Left lung (tissue), 14 donors: ENCODE measurements at places on chromosomes 7 and 10. TPM values are rescaled to one million over a fixed set of nuclear protein-coding genes. Genes with fewer than 3 reads are reported as not detected.

GRCh38 chr7:159027056-159027788, 117.4 kb downstream of the VIPR2 start:
- H3K4me3 ChIP-seq, result no peak overlapping the region
- no peak overlapping the region for H3K27ac ChIP-seq
- H3K27me3 ChIP-seq, result no peaks in the 10 kb centered on the region
- no peaks in the 10 kb centered on the region for H3K36me3 ChIP-seq

DNA sequence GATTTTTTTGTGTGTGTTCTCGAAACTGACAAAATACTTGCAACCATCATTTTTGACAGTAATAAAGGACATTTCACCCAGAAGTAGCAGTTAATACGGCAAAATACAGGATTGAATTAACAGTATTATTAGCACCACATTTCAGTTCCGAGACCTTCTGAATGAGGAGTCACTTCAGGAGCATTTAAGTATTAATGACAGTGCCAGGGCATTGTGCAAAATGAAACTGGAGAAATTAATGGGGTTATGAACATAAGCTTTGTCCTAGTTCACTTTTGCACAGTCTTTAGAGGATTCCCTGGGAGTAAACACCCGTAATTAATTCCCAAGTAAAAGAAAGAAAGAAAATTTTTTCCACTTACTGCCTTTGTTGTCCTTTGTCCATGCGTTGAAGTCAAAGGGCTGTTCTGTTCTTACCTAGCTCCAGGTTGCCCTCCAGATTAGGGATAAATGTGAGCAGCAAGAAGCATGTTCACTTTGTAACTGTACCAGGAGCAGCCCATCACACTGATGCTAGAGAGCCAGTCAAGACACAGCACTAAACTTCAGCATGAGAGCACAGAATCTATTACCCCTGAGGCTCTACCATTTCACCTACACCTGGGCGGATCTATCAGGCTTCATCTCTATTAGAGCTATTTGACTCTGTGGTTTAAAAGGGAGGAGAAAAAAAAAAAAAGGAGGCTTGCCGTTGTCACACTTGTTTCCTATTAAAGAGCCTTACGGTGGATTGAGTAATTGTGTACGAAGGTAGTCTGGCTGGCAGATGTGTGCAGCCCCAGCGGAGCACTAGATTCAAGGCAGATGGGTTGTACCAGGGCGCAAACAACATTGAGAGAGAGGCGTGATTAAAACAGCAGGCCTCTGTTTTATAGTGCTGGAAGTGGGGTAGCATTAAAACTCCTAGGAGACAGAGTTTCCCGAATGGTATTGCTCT, 297.8 kb upstream of the SEMA3A start:
- DNase-seq, result no peak
- H3K27me3 ChIP-seq, result no peaks in the 10 kb centered on the region
- H3K4me3 ChIP-seq, result no peak overlapping the region
- no peak overlapping the region for H3K27ac ChIP-seq

GRID2IP gene
- total RNA-seq, result 0.35 TPM

DNA sequence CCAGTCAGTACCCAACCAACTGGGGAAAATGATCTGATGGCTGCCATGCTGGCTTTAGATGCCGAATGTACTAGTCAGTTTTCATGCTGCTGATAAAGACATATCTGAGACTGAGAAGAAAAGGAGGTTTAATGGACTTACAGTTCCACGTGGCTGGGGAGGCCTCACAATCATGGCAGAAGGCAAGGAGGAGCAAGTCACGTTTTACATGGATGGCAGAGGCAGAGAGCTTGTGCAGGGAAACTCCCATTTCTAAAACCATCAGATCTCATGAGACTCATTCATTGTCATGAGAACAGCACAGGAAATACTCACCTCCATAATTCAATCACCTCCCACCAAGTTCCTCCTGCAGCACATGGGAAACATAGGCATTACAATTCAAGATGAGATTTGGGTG, 508.9 kb upstream of the NRP1 start:
- DNase-seq, result no peak
- no peak overlapping the region for H3K4me3 ChIP-seq
- no peaks in the 10 kb centered on the region for H3K36me3 ChIP-seq
- H3K4me1 ChIP-seq, result no peaks in the 10 kb centered on the region
- H3K27ac ChIP-seq, result no peak overlapping the region
- H3K27me3 ChIP-seq, result no peaks in the 10 kb centered on the region

GRCh38 chr10:117662751-117663540, 120.4 kb downstream of the EMX2 start:
- H3K27ac ChIP-seq, result no peak overlapping the region
- DNase-seq, result no peak
- H3K36me3 ChIP-seq, result no peaks in the 10 kb centered on the region
- no peaks in the 10 kb centered on the region for H3K4me1 ChIP-seq

DNA sequence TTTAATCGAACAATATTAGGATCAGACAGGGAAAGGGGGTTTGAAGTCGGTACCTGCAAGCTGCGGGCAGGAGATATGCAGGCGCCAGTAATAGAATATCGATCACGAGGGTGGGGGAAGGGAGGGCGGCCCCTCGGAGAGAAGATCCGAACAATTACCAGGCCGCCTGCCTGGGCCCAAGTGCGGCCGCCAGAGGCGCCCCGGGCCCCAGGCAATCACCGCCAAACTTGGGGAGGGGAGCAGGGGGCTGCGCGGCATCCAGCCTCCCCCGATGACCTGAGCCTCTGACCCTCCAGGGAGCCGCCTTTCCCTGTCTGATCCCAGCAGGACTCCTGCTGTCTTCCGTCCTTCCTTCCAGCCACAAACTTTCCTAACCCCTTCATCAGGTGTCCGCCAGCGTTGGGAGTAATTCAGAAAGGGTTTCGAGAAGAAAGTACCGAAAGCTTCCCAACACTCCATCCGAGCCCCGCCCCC, 1.1 kb downstream of the NKX1-2 start:
- no peaks in the 10 kb centered on the region for H3K36me3 ChIP-seq
- H3K27ac ChIP-seq, result no peak overlapping the region
- DNase-seq, result no peak

DNA sequence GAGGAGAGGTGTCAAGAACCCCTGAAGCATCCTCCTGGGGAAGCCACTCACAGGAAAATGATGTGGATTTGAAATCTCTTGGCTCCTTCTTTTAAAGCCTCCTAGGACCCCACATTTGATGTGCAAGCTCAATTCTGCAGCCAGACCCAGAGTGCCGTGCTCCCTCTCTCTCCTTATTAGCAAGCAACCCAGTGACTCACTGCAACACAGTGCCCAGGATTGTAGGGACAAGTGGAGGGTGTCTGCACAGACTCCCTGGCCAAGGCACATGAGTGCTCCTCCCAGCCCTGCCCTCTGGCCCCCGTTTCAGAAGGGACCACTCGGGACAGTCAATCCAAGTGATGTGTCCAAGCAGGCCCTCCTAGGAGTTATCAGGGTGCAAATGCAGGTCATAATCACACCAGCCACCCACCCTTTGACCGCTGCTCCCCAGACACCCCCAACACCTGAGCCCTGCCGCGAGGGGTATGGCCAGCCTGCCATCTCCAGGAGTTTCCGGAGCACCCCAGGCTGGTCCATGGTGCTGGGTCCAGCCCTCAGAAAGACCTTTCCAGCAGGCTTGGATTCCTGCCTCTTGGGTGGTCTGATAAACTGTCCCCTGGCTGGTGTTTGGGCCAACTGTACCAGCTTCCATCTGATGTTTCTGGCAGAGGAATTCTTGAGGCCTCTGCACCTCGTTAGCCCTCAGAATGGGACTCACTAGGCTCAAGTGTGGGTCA, 54.5 kb upstream of the CXCL12 start:
- H3K4me3 ChIP-seq, result no peak overlapping the region
- no peaks in the 10 kb centered on the region for H3K4me1 ChIP-seq
- no peaks in the 10 kb centered on the region for H3K27me3 ChIP-seq
- no peaks in the 10 kb centered on the region for H3K36me3 ChIP-seq
- DNase-seq, result no peak

DNA sequence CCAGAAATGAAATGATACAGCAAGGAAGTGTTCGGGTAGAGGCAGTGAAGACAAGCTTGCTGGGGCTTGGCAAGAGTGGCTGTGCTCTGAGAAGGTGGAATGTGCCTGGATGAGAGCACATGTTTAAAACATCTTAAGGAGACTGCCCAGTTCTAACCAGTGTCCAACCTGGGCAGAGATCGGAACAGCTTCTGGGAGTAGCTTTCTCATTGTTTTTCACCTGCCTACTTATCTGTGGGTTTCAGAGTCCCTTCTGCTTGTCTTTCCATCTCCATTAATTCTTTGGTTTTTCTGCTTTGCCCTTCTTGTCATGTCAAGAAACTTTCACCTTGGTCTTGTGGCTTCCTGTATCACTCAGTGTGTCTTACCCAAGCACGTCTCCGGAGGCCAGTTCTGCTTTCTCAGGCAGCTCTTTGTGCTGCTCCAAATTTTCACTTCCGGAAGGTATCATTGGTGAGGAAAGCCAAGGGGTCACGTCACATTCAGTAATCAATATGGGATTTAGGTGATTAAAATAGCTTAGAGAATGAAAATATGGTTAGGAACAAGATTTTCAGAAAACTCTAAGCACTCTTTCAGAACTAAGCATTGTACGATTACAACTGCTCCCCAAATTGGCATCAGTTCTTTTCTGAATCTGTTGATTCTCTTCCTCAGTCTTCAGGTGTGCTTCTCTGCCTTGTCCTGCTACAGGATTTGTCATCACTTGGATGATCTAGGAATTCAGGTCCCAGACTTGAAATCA, 5.5 kb upstream of the LAMB4 start:
- no peak overlapping the region for H3K27ac ChIP-seq
- DNase-seq, result no peak
- no peaks in the 10 kb centered on the region for H3K27me3 ChIP-seq
- H3K4me3 ChIP-seq, result no peak overlapping the region
- H3K36me3 ChIP-seq, result no peaks in the 10 kb centered on the region

- H3K4me3 ChIP-seq, result no peak overlapping the region
- peak; percentile 13 for DNase-seq
- no peaks in the 10 kb centered on the region for H3K4me1 ChIP-seq
- H3K36me3 ChIP-seq, result no peaks in the 10 kb centered on the region
- H3K27me3 ChIP-seq, result peaks cover 11% of the 10 kb centered on the region
Measured at GRCh38 chr7:158265743-158266080, 321.9 kb downstream of the PTPRN2 start.

CALCR gene
- total RNA-seq, result 0.16 TPM

SPACDR gene
- total RNA-seq, result 1.9 TPM

GRCh38 chr10:86481761-86482160, 39.8 kb downstream of the WAPL start:
- peaks cover 48% of the 10 kb centered on the region for H3K36me3 ChIP-seq
- H3K4me3 ChIP-seq, result no peak overlapping the region
- no peaks in the 10 kb centered on the region for H3K27me3 ChIP-seq
- H3K27ac ChIP-seq, result no peak overlapping the region
- H3K4me1 ChIP-seq, result no peaks in the 10 kb centered on the region

DNA sequence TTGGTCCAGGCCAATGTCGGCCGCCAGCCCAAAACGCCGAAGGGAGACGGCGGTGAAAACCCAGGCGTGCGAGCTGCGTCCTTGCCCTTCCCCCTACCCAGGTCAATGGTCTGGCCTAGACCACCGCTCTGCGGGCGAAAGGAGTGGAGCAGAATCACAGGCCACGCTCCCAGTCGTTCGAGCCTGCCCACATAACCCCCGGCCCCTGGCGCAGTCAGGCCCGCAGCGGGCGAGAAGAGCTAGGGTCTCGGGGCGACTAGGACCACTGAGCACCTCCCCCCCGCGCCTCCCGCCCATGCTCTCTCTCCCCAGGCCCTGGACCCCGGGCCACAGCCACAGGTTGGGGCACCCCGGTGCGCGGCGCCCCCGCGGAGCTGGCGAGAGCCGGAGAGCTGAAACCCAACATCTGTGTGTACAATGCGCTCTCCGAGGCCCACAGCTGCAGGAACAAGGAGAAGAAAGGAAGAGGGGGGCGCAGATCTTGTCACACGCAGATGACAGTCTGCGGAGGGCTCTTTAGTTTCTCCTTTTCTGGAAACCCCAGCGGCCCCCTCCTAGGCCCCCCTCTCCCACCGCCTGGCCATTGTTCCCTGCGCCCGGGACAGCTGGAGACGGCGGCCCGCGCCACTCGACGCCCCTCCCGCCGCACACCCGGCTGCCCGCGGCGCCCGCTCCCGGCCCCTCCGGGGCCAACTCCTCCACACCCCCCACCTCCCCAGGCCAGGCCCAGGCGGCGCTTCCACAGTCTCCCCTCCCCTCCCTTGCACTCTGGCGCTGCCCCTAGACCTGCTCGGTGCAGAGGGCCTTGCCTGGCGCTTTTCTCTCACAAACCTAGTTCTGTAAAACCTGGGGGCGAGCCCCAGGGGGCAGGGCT, 355.0 kb downstream of the DNAJB6 start:
- peak overlapping the region; percentile 7 for H3K4me3 ChIP-seq
- H3K27me3 ChIP-seq, result peaks cover 76% of the 10 kb centered on the region
- no peak overlapping the region for H3K27ac ChIP-seq

- peak overlapping the region; percentile 73 for H3K27ac ChIP-seq
- H3K36me3 ChIP-seq, result no peaks in the 10 kb centered on the region
- H3K4me1 ChIP-seq, result peaks cover 3% of the 10 kb centered on the region
- H3K27me3 ChIP-seq, result peaks cover 29% of the 10 kb centered on the region
Measured at GRCh38 chr7:95395755-95396135, 430 bp downstream of the PON3 start.

RNF148 gene
- total RNA-seq, result 1.4 TPM

DNA sequence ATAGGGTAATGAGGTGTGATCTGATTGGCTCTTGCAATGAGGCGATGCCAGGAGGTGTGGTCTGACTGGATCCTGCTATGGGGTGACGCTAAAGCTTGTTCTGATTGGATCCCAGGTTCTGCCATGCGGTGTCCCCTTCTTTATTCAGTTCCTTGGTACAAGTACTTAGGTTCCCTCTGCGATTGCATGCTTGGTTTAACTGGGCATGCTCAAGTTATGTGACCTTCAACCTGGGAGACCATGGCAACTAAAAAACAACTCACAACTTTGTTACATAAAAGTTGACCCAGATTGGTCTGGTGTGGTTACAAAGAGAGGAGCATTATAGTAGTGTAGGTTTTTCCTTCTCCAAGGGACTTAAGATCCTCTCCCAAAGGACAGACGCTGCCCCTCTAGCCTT, 49.5 kb upstream of the DNAJC1 start:
- no peaks in the 10 kb centered on the region for H3K27me3 ChIP-seq
- DNase-seq, result no peak
- H3K4me1 ChIP-seq, result no peaks in the 10 kb centered on the region
- H3K27ac ChIP-seq, result no peak overlapping the region
- no peak overlapping the region for H3K4me3 ChIP-seq

- H3K4me1 ChIP-seq, result no peaks in the 10 kb centered on the region
- H3K27ac ChIP-seq, result no peak overlapping the region
- H3K4me3 ChIP-seq, result no peak overlapping the region
- H3K36me3 ChIP-seq, result no peaks in the 10 kb centered on the region
- no peak for DNase-seq
Measured at GRCh38 chr7:78499283-78499682, 700.7 kb downstream of the PHTF2 start.

DMTF1 gene
- total RNA-seq, result 71.0 TPM
